Lung (tissue), 17 donors: ENCODE measurements at places on chromosomes 13 and 19. TPM values are rescaled to one million over a fixed set of nuclear protein-coding genes. Genes with fewer than 3 reads are reported as not detected.

SMAD9 gene
- 2.5 TPM for polyA plus RNA-seq

CGB3 gene
- not detected for polyA plus RNA-seq

KLK3 gene
- polyA plus RNA-seq = not detected

SUPT20H gene
- 28.3 TPM for polyA plus RNA-seq

ZNF506 gene
- polyA plus RNA-seq = 5.5 TPM

SIGLEC12 gene
- 0.12 TPM for polyA plus RNA-seq

LILRA5 gene
- 262 TPM for polyA plus RNA-seq

FXYD3 gene
- polyA plus RNA-seq = 147 TPM

KLF1 gene
- 0.26 TPM for polyA plus RNA-seq

SLC1A6 gene
- not detected for polyA plus RNA-seq

GMIP gene
- 13.2 TPM for polyA plus RNA-seq

NOVA2 gene
- polyA plus RNA-seq = 6.7 TPM

APOC1 gene
- 153 TPM for polyA plus RNA-seq

IQCN gene
- polyA plus RNA-seq = 0.69 TPM

DKKL1 gene
- polyA plus RNA-seq = 0.91 TPM

OR7C1 gene
- polyA plus RNA-seq = 0.01 TPM

EFNB2 gene
- polyA plus RNA-seq = 15.7 TPM

GRIK5 gene
- polyA plus RNA-seq = 0.26 TPM

CDADC1 gene
- polyA plus RNA-seq = 5.3 TPM

PSG1 gene
- polyA plus RNA-seq = not detected

C19orf67 gene
- polyA plus RNA-seq = not detected

SIGLEC9 gene
- 57.0 TPM for polyA plus RNA-seq

ZNF559 gene
- polyA plus RNA-seq = 9.3 TPM

FBN3 gene
- 0.32 TPM for polyA plus RNA-seq

FFAR1 gene
- 0.06 TPM for polyA plus RNA-seq

UBA52 gene
- polyA plus RNA-seq = 1,266 TPM

TMEM86B gene
- polyA plus RNA-seq = 3.9 TPM

ADGRE3 gene
- polyA plus RNA-seq = 1.5 TPM

REEP6 gene
- polyA plus RNA-seq = 2.5 TPM

MAST1 gene
- 0.08 TPM for polyA plus RNA-seq

ZNF534 gene
- 0.08 TPM for polyA plus RNA-seq

UBL3 gene
- 19.6 TPM for polyA plus RNA-seq

ZNF524 gene
- polyA plus RNA-seq = 30.1 TPM

SPC24 gene
- 1.3 TPM for polyA plus RNA-seq

SLC25A41 gene
- 0.43 TPM for polyA plus RNA-seq

LILRB1 gene
- 8.1 TPM for polyA plus RNA-seq

TMEM150B gene
- polyA plus RNA-seq = 13.4 TPM

VSIG10L gene
- polyA plus RNA-seq = 3.7 TPM

PLIN4 gene
- 3.7 TPM for polyA plus RNA-seq

HIF3A gene
- polyA plus RNA-seq = 24.1 TPM

ZNF497 gene
- 1.3 TPM for polyA plus RNA-seq

UBE2L5 gene
- not detected for polyA plus RNA-seq

PABPC3 gene
- 0.02 TPM for polyA plus RNA-seq

RNF17 gene
- polyA plus RNA-seq = 0.07 TPM

CYP2B6 gene
- polyA plus RNA-seq = not detected

PSG7 gene
- not detected for polyA plus RNA-seq

ZNF296 gene
- polyA plus RNA-seq = 1.9 TPM

NKPD1 gene
- 0.07 TPM for polyA plus RNA-seq

SCGB2B2 gene
- polyA plus RNA-seq = 0.49 TPM

PEAK3 gene
- 0.81 TPM for polyA plus RNA-seq

TLE2 gene
- 30.8 TPM for polyA plus RNA-seq

ZNF724 gene
- 0.71 TPM for polyA plus RNA-seq

ARHGAP45 gene
- polyA plus RNA-seq = 75.4 TPM

PINLYP gene
- polyA plus RNA-seq = 7.9 TPM

SLC10A2 gene
- not detected for polyA plus RNA-seq

ANGPTL8 gene
- 0.19 TPM for polyA plus RNA-seq

ZNF606 gene
- 6.0 TPM for polyA plus RNA-seq

TEX30 gene
- 6.9 TPM for polyA plus RNA-seq

PCDH8 gene
- polyA plus RNA-seq = not detected
